ENCODE measurements at places on chromosomes 1 and 21.

DNA sequence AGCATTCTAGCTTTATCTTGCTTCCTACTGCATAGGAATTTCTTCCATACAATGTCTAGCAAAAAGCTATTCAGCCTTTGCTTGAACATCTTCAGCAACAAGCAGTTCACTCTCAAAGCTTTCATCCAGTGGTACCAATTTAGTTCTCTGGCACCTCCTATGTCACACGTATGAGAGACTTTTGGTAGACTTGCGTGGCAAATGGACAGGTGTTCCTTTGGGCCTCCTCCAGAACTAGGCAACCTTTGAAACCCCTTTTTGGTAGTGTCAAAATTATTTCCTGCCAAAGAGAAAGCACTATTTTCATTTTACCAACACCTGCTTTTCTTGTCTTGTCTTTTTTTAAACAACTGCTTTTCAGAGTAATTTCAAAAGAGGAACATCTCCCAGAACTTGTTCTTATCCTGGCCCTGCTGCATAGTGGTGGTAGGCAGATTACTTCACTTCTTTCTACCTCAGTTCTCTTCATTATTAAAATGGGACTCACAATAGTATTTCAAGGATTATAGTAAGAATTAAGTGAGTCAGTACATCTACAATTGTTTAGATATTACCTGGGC, 122.4 kb downstream of the MAST2 start:
- DNase-seq = no peak

DNA sequence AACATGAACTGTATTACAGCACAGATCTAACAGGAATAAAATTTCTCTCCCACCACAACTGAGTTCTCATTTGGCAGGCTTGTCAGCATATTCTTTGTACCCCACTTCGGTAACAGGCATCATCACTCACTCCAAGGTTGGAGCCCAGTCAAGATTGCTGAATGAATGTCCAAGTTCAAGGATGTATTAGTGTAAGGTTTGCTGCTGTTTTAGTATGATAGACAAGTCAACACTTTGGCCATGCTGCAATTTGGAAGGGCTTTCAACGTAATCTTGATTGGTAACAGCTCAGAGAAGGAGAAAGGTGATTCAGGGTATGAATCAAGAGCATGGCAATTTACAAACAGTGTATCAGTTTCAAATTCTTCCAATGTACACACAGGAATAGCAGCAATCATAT, 6.8 kb downstream of the SSX2IP start:
- no peak for DNase-seq

GRCh38 chr1:112992780-112993179, 36.8 kb upstream of the SLC16A1 start:
- no peak for DNase-seq

GRCh38 chr1:241503444-241503843, 16.1 kb downstream of the FH start:
- no peak for DNase-seq

GRCh38 chr1:96236156-96236739, 485.3 kb upstream of the PTBP2 start:
- peak; percentile 53 for DNase-seq

DNA sequence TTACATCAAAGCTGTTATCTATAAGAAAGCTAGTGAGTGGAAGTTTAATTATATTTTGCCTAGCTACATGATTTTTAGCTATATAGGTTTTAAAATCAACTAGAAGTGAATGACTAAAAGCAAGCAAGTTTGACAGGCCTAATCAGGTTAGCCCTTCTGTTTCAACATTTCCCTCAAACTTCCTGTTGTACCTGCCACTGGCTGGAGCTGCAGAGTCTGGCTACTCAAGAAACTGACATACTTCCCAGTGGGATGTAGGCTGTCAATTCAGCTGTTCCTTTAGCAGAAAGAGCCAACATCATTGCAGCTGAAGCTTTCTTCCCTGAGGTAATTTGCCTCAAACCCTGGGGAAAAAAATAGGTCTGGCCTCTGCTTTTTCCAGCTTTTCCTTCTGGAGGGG, 87.1 kb upstream of the TNR start:
- DNase-seq = no peak

DNA sequence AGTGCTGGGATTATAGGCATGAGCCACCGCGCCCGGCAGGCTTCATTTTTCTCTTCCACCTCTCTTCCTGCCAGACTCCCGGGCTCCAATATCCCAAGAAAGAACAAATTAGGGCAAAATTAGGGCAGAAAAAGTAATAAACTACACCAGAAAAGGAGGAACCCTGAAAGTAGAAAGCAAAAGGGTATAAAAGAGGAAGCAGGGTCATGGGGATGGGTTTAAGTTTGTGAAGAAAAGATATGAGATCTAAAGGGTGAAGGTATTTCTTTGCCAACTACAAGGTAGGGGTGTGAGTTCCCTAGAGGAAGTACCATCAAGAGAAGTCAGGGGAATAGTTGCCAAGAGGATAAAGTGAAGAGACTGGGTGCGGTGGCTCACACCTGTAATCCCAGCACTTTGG, 9.9 kb downstream of the PTPN22 start:
- DNase-seq = no peak

- no peak for DNase-seq
Measured at GRCh38 chr1:246226041-246226440, 281.0 kb downstream of the SMYD3 start.

DNA sequence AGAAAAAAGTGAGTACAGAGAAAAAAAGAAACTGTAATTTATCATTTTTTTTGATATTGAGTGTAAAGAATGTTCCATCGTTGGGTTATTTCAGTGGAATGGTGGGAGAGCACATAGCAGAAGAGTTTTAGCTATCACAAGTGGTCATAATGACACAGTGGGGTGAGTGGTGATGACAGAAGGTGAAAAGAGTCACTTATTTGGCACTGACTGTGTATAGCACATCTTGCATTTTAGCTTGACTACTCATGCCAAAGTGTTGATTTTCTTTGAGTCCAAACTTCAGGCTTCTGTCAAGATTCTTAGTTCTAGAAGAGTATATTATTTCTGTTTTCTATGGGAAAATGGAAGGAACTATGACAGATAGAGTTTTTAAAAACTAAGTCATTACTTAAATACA, 261.2 kb downstream of the GRIK1 start:
- DNase-seq = no peak

DNA sequence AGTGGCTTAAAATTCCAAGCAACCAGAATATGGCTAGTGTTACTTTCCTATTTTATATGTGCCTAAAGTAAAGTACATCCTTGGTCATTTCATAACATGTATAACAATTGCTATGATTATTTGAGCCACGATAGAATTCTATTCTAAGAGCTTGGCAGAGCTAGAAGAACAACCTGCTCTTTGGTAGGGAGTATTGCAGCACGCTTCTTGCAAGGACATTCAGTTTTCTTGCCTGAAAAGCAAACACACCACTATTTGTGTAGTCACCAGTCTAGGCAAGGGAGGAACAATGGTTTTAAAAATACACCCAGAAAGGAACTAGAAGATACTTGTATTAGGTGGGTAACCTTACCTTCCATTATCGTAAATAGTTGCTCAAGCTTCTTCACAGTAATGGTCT, 51.5 kb downstream of the CNST start:
- DNase-seq = no peak

DNA sequence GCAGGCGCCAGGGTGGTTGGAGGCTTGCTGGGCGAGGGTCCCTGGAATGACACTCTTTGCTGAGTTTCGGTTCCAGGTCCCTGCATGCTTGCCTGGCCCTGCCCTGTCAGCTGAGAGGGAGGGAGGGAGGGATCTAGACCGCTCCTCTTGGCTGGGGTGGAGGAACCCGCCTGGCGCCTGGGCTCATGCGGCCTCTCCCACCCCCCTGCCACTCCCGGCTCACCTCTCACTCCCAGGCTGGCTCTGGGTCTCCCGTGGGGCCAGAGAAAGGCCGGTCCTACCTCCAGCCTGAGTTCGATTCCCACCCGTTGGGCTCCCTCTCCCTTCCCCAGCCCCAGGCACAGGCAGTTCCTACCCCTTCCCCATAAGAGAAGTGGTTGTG, 19.0 kb upstream of the IFNLR1 start:
- no peak for DNase-seq

DNA sequence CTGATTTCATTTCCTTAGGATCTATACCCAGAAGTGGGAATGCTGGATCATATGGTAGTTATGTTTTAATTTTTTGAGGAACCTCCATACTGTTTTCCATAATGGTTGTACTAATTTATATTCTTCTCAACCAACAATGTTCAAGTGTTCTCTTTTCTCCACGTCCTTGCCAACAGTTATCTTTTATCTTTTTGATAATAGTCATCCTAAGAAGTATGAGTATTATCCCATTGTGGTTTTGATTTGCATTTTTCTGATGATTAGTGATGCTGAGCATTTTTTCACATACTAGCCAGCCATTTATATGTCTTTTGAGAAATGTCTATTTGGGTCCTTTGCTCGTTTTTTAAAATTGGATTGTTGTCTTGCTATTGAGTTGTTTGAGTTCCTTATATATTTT, 38.5 kb downstream of the ABCD3 start:
- no peak for DNase-seq

DNA sequence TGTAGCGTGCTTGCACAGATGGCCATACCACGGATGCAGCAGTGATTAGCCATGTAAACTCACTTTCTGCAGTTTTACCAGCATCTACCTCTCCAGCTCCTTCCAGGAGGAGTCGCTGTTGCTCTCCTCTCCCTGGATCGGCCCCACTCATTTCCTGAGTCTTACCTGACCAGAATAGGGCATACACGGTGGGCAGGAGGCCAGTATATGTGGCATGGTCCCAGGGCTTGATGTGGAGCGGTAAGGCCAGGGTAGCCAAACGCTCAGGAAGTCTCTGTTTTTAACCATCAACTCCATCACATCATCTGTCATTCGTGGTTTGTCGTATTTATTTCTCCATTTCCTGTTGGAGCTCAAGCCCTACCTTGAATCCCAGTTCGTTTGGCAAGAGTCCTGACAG, 163.4 kb upstream of the USP24 start:
- no peak for DNase-seq

DNA sequence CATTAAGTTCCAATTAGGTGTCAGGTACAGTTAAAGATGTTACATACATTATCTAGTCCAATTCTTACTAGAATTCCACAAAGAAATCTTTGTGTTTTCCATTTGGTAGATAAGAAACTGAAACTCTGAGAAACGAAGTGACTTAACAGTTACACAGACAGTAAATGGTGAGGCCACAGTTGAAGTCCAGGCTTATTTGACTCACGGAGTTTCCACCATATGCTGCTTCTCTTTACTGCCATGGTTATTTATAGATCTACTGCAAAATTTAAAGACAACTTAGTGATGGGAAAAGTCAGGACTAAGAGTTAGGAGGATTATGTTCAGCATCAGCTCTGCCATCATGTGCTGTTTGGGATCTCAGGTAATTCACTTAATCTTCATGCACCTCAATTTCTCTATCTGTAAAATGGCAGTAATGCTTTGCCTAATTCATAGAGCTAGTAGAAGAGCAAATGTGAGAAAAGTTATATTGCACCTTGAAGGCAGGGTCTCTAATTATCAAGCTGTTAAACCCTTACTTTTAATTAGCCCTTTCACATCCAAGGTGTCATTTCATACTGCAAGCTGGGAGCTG, 26.2 kb upstream of the SAMSN1 start:
- DNase-seq = no peak

- DNase-seq = no peak
Measured at GRCh38 chr1:178397678-178398077, 99.1 kb downstream of the CLEC20A start.

- DNase-seq = no peak
Measured at GRCh38 chr1:29868944-29869343, 632.6 kb downstream of the PTPRU start.

DNA sequence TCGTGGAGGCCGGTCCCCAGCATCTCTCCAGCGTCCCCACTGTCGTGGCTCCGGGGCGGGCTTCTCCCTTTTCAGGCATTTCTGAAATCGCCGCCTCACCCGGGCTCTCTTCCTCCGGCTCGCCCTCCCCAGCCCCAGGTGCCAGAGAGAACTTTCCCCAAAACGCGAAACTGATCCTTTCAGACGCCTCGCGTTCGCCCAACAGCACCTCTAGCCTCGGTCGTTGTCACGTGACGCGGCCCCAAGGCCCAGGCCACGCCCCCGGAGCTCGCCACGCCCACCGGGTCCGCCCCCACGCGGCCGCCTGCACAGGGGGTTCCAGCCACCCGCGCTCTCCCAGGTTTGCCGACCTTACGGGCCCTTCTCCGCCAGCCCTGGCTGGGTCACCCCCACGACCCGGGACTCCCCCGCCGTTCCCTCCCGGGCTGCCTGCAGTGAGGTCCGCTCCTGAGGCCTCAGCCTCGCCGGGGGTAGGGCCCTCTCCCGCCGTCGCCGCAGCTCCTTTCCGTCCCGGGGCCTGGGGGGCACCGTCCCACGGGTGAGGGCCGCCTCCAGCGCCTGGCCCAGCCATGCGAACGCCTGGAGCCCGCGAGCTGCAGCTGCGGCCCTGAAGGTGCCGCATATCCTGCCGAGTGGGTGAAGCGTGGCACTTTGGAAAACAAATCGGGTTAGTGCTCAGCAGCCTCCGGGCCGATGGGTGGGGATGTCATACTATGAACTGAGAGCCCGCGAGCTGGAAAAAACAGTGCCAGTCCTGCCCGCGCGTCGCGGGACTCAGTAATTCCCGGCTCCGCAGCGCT, 21.0 kb downstream of the H3-3A start:
- peak; percentile 69 for DNase-seq

Data from DMS79 treated with DMSO at 0.1 percent for 48 hours (cell line).